Stimulated activated CD4-positive, alpha-beta T cell treated with anti-CD3 and anti-CD28 coated beads, Interleukin-15, amount 100 ng/mL, for 1 hour (primary cell): ENCODE measurements at places on chromosomes 5 and 9.

DNA sequence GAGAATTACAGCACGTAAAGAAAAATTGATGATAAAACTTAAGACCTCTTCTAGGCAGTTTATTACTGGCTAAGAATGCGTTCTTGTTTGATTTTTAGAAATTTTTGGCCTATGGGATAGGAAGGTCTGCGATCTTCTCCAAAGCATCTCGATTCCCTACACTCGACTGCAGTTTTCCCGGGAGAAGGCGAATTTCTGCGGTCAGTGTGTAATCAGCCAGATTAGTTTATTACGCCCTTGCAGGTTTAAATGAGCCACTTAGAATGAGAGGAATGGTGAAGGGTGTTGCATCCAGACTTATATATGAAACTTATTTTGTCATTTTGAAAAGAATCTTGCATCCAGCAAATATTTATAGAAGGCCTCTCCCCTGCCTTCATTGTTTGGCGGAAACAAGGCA lies 1.2 kb downstream of the MTAP start:
- no peak for DNase-seq

DNA sequence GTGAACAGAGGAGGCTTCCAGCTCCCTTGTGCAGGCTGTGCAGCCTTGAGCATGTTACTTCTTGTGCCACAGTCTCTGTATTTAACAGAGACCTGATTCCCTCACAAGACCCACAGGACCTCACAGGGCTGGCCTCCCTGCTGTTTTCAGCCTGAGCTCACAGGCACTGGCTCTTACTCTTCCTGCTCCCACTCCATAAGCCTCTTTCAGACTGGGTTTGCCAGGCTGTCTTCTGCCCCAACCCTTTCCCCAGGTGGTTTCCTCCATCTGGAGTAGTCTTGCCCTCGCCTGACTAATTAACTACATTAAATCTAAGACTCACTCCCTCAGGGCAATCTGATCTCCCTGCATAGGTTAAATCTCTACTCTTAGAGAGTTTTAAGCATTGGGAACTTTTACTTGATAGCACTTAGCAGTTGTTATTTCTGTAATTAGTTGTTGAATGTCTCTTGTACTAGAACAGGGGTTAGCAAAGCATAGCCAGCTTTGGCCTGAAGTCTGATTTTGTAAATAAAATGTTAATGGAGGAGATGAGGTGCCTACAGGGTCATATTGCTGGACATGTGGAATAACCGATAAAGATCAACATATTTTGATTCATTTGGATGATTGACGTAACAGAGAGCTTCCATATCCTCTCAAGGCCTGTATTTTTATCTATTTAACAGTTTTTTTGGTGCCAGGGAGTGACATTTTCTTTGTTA lies 28.6 kb upstream of the SPATA31E1 start:
- no peak for DNase-seq

DNA sequence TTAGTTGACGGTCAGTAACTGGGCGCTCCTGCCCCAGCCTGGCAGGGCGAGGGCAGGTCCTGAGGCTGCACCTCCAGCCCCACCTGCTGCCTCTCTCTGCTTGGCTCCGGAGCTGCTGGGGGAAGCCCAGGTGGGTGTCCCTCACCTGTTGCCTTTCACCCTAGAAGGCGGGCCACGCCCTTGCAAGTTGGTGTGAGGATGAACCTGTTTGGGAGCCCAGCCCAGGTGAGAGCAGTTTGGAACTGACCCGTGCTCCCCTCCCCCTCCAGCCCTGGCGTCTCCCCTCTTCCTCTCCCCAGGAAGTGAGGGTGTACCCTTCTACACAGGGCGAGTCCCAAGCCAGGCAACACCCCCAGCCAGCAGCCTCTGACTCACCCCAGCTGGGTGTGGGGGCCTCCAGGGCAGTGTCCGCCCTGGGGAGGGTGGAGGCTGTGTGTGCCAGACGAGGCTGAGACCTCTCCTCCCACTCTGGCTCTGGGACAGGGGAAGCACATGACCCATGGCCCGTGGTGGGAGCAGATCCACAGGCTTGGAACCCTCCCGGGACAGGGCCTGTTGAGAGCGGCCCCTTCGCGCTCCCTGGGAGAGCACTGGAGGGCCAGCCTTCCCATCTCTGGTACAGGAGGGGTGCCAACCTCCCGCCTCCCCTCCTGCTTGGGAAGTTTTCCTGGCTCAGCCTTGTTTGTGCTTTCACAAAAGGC lies 10.4 kb downstream of the LRRC8A start:
- DNase-seq: no peak

GRCh38 chr5:76025069-76025468 lies 58.1 kb upstream of the SV2C start:
- DNase-seq: no peak

DNA sequence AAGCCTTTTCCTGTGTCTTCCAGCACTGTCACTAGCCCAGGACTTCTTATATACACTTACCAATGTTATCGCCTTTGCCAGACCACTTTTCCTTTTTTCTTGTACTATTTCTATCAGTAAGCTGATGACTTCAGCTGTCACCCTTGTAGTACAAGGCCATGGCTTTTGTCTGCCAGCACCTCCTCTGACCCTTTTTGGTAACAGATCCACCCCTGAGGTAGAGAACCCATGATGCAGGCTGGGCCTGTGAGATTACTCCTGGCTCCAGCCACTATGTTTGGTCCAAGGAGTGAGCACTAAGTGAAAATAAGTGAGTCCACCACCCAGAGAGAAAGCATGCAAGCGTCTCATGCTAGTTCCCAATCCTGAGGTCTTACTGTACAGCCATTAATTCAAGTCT lies 406.7 kb downstream of the MLLT3 start:
- DNase-seq: no peak

DNA sequence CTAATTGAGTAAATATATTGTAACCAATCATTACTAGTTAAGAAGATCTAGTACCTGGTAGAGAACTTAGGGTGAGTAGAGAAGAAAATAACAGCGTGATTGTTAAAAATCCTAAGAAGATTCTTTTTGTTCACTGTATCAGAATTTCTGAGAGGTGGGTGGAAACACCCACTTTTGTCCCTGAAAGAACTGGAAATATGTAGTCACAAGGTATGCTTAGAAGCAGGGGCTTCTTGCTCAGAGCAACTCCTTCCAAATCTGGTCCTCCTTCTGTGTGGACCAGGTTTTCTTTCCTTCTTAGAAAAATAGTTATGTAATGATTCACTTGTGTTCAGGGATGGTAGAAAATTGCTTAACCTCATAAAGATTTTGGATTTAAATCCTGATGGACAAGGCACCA lies 11.9 kb upstream of the TOMM5 start:
- no peak for DNase-seq

- DNase-seq: no peak
Measured at GRCh38 chr5:53873235-53873634, 312.8 kb downstream of the NDUFS4 start.

- DNase-seq: no peak
Measured at GRCh38 chr5:29930316-29930715, 1263.2 kb upstream of the CDH6 start.
